ENCODE measurements at places on chromosomes 7 and 10.

DNA sequence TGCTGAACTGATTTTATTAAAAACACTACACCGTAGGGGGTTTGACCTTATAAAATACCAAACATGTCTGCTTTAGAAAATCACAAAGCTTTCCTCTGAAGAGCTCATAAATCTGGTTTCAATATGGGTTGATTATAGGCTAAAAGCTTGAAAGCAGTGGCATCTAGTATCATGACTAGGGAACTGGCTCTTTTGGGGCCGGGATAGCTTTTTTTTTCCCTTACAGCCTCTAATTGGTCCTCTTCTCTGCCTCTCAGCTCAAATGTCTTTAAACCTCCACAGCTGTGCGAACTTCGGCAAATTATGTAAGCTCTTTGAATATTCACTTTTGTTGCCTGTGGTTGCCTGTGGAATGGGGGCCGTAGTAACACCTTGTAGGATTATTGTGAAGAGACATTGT, 8.4 kb downstream of the BAMBI start:
- DNase-seq: no peak

DNA sequence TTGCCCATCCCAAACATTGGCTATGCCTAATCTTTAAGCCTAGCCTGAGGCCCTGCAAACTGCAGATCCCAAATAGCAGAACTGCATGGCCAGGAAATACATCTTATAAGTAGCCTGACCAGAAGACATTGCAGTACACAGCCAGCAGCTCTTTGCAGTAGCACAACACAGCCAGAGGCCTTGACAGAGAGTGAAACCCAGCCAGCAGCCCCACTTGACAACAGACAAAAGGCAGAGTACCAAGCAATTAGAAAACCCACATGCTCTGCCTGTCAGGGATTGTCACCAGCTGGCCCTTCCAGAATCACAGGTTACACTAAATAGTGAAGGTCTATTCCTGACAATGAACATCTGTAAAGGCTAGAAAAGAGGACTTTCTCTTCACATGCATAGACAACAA, 242.8 kb upstream of the TMEM72 start:
- no peak for DNase-seq

GRCh38 chr10:124674768-124675222, 69.4 kb downstream of the FAM53B start:
- DNase-seq: no peak

DNA sequence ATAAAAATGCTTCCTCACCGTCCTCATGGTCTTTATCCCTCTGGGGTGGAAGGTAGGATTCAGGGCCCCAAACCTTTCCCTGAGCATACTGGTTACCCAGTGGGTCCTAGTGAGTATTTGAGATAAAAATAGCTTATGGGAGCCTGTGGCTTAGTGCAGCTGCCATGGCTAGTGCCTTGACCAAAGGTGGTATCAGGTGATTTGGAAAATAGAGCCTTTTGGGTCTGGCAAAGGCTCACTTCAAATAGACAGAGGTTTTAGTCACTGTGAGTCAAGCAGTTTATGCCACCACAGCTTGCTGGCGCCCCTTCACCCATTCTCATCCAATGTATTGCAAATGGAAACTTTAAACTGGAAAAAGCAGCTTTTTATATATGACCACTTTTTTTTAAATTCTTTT, 30.4 kb downstream of the PLAU start:
- DNase-seq: no peak

DNA sequence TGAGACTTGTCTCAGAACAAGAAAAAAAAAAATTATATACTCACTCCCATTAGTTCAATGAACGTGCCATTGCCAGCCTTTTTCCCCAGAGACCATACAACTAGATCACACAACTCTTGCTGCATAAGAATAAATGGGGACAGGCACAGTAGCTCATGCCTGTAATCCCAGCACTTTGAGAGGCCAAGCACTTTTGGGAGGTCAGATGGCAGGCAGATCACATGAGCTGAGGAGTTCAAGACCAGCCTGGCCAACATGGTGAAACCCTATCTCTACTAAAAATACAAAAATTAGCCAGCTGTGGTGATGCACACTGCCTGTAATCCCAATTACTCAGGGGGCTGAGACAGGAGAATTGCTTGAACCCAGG, 13.6 kb downstream of the PDLIM1 start:
- DNase-seq: no peak

DNA sequence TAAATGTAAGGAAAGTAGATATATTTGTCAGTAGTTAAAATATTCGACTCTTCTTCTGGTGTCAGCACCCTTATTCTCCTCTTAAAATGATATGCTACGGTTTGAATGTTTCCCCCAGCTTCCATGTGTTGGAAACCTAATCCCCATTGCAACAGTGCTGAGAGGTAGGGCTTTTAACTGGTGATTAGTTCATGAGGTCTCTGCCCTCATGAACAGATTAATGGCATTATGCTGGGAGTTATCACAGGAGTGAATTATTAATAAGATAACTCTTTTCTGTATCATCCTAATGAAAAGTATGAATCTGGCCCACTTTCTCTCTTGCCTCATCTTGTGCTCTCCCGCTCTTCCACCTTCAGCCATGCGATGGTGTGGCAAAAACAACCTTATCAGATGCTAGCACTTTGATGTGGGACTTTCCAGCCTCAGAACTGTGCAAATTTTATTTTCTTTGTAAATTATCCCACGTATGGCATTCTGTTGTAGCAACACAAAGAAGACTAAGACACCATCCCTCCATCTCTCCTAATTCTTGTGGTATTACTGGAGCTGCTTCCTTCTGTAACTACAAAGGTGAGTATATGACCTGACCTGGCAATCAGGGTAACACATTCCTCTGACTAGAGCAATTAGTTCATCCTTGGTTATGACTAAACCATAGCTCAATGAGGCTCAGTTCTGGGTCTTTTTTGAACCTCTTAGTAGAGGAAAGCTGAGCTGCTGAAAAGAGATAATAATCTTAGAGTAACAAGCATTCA, 171.1 kb upstream of the TMEM196 start:
- DNase-seq: no peak

DNA sequence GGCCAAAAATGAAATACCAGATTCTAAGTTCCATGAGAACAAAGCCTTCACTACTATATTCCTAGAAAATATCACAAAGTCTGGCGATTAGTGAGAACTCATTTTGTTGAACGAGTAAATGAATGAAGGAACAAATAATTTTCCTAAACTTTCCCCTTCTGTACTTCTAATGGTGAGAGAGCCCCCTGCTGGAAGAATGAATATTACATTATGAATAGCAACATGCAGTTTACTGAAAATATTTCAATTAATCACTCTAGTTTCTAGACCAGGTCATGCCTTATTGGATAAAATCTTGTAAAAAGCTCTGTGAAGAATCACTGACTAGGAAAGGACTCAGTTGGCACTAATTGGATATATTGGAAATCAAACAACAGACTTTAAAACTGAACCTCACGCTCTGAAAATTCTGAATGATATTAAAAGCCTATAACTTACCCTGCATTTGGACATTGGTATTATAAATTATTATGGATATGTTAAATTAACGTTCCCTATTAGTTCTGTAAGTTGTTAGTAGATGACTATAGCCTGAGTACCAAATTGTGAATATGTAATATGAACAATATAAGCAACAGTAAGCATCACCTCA, 32.4 kb upstream of the MTPN start:
- DNase-seq: no peak

- no peak for DNase-seq
Measured at GRCh38 chr7:11374629-11375028, 401.0 kb downstream of the PHF14 start.

- no peak for DNase-seq
Measured at GRCh38 chr7:6615723-6616555, 529 bp downstream of the ZNF853 start.

DNA sequence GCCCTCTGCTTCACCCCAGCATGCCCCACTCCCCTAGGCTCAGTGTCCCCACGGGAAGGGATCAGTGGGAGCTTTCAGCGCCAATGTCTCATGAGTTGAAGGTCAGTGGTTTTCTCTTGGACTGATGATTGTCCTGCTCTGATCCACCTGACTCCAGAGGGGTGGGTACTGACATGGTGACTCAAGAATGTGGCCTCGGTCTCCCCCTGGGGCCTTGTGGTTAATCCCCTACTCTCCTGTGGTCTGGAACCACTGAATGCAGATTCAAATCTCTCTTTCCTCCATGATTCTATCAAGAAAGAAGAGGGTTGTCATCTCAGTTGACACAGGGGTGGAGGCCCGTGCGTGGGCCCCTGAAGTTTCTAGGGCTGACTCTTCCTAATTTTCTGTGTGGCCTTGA, 176.9 kb downstream of the RPS24 start:
- no peak for DNase-seq
